ENCODE measurements at places on chromosomes 2 and 18.

- DNase-seq, result peak; percentile 64
Measured at GRCh38 chr2:120780402-120780801, 44.7 kb downstream of the GLI2 start.

DNA sequence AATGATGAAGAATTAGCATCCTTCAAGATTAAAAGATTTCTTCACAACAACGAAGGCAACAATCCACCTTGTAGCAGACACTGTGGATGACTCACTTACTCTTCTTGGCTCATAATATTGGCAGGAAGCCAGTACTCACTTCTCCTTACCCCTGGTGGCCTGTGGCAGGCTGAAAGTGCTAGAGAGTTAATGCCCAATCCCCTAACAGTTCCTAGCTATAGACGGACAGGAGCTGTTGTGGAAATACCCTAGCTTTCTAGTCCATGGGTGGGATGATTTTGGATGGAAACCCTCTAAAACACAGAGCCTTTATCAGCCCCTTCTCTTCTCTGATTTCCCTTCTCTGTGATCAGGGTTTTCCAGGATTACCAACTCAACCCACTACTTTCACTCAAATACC is 128.6 kb upstream of the NYAP2 start:
- peak; percentile 84 for DNase-seq

DNA sequence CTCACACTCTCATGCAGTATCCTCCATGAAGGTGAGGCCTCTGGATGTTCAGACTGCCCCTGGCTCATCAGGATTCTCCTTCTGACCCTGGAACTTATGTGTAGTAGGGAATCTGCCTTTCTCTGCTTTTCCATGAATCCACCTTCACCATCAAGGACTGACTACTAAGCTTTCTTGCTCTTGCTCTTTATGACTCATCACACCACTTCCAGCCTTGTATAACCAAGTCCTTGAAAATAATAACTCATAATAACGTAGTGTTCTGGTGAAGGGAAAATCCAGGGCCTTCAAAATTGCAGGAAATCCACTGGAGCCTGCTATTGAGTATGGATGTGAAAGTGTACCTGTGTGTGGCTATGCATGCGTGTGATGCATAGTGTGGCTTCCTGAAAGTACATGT is 11.3 kb upstream of the KCNS3 start:
- no peak for DNase-seq

DNA sequence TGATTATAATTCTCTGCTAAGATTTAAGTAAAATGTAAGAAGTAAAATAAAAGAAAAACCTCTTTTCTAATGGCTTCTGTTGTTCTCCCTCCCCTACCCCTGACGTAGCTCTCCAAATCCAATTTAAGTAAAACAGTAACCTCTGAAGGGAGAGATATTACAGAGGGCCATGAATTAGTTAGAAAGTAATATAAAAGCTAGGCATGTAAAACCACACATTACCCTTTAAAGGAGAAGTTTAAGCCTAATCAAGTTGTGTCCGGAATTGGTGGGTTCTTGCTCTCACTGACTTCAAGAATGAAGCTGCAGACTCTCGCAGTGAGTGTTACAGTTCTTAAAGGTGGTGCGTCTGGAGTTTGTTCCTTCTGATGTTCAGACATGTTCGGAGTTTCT is 116.9 kb upstream of the SCN7A start:
- DNase-seq, result no peak

- DNase-seq, result no peak
Measured at GRCh38 chr2:104856086-104856972, 2.4 kb downstream of the POU3F3 start.

- DNase-seq, result no peak
Measured at GRCh38 chr2:24878341-24878740, 41.7 kb downstream of the ADCY3 start.

DNA sequence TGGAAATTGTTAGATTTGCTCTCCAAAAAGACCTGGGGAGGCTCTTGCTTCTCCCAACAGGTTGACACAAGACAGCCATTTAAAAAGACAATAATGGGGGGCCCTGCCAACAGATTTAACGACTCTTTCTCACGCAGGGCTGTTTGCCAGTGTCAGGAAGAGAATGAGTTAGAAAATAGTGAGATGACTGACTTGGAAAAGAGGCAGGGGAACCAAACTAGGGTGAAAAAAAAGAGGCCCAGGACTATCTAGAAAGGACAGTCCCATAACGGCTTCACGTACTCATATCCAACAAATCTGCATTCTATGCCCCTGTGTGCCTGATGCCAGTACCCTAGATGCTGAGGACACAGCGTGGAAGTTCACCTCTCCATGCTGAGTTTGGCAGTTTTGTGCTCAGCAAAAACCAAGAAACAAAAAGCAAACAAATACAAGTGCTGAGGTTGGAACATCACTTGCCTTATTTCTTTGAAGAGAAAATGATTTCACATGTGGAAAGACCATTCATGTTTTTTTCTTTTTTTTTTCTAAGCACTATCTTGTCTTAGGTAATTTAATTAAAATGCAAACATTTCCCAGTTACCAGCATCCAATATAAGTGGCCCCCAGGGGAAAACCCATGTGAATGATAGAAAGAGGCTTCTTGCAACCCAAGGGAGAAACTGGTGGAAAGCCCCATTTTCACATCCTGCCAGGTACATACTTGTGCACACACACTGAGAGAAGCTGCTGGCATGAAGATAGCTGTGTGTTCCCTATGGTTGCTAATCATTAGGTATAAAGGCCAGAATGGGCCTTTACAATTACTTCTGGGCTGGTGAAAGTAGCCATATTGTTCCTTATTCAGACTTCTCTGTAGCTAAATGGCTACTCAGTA is 10.6 kb upstream of the WIPF1 start:
- DNase-seq, result no peak

GRCh38 chr2:235677276-235677788 is 183.5 kb downstream of the AGAP1 start:
- peak; percentile 27 for DNase-seq

DNA sequence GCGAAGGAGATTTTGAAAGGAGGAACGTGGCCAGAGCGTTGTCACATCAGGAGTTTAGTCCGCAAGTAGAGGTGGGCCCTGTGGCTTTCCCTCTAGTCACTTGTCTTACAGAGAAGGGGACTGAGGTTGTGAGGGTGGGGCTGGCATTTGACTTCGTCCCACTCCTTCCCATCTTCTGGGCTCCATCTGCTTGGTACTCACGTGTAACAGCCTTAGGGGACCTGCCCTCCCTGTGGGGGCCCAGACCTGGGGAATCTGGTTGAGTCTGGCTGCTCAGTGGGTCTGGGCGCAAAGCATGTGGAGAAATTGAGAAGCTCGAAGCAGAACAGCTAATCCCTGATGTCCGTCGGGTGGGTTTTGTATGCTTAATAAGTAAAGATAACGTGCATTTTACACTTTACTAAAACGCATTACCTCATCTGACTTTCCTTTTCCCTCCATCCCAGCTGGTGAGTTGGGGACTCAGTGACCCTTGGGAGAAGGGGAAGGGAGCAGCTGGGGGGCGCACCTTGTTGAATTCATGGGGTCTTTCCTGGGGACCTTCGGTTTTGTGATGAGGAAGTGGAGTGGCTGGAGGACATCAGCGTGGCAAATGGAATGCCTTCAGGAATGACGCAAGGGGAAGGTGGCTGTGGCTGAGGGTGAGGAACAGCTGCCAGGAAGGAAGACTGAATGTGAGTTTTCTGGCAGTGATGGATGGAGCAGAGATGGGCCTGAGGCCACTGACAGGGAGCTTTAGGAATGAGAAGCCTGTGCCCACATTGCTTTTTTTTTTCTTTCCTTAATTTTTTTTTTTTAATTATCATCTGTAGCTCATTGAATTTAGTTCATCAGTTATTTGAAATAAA is 44.8 kb downstream of the ASAP2 start:
- DNase-seq, result peak; percentile 55

GRCh38 chr2:237527233-237527632 is 39.1 kb upstream of the PRLH start:
- DNase-seq, result no peak

GRCh38 chr2:127199223-127199622 is 20.9 kb downstream of the CYP27C1 start:
- no peak for DNase-seq

DNA sequence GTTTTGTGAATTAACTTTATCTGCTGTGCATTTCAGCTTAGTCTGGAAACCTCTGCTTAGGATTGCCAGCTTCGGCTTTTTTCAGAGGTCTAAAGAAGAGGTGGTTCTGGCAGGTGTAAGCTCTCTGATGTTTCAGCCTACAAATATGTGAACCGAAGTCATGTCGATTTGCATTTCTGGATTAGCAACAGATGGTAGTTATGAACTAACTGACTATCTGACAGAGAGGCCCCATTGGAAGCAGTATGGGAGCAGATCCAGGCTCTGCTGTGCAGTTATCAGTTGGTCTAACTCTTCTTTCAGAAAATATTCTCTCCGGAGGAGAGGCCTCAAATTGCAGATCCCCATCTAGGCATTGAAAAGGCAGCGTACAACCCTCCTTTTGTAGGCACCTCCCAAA is 32.7 kb upstream of the SPRED2 start:
- DNase-seq, result no peak

- DNase-seq, result no peak
Measured at GRCh38 chr2:3736112-3736511, 32.7 kb downstream of the DCDC2C start.

DNA sequence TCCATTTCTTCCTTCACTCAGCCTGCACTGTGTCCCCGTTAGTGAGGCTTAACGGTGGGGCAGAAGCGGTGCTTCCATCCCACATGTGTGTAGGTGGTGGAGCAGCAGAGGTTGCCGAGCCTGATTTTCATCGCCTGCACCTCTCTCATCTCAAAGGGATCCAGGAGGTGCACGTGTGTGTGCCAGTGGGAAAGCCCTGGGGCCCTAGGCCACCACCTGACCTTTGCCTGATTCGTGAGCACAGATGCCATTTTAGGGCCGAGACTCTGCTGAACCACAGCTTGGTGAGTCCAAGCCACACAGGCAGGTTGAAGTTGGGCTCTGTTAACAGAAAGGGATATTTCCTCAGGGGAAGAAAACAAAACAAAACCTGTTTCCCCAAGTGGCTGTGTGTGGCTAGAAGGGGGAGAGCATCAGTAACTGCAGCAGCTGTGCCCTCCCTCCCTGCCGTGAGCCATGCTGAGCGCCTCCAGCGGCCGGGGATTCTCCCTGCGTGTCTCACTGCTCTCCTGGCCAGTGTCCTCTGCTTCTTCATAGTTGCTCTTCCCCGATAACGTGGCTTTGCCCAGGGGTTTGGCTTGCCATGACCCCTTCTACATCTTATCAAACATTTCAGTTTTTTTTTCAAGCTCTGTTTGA is 81.5 kb downstream of the MAPRE2 start:
- DNase-seq, result no peak

- DNase-seq, result no peak
Measured at GRCh38 chr18:47151439-47151838, 1.1 kb upstream of the HDHD2 start.

DNA sequence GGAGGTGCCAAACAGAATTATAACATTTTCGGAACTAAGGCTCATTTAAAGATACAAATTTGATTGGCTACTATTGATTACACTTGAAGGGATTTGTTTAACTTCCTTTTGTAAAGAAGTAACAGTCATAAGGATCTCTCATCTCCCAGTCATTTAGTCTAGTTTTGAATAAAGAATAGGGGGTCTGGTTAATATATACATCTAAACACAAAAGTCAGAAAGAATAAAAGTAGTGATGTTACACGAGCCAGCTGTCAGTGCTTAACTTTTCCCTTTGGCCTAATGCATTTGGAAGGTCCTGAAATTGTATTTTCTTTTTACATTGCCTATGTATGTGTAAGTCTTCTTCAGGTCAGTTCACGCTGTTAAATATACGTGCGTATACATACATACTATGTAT is 8.1 kb downstream of the SEPTIN2 start:
- no peak for DNase-seq

- DNase-seq, result no peak
Measured at GRCh38 chr18:6397931-6398566, 16.7 kb downstream of the L3MBTL4 start.

GRCh38 chr2:74884118-74884762 is 50.3 kb downstream of the HK2 start:
- DNase-seq, result no peak

DNA sequence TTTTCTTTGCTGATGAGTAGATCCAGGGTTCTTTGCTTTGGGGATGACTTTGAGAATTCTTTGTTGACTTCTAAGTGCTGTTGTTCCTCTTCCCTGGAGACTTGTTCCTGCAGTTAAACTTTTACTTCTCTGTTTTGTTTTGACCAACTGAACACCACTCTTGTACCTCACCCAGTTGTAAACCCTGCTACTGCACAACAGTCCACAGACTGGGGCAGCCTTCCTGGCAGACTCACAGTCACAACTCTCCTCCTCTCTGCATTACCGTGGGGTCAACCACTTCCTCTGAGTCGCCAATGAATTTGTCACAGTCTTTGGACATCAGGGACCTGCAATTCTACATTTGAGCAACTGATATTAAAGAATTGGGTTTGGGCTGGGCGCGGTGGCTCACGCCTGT is 3.8 kb upstream of the SLC8A1 start:
- DNase-seq, result no peak

DNA sequence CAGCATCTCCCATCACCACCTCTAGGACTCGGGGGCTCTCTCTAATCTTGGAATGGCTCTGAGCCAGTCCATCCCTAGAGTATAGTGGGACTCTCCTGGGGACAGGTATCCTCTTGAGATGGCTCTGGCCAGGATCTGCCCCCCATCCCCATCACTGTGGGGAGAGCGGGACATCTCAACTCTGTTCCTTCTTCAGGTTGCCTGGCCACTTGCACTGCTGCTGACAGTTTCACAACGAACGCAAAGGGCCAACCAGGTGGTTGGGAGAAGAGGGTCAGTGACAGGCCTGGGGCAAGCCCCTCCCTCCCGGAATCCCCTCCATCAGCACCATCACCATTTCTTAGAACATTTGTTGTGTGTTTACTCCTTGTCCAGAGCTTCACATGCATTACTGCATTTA is 62.6 kb downstream of the CIB4 start:
- DNase-seq, result no peak

- DNase-seq, result no peak
Measured at GRCh38 chr18:64127172-64127571, 21.7 kb downstream of the LINC00305 start.

DNA sequence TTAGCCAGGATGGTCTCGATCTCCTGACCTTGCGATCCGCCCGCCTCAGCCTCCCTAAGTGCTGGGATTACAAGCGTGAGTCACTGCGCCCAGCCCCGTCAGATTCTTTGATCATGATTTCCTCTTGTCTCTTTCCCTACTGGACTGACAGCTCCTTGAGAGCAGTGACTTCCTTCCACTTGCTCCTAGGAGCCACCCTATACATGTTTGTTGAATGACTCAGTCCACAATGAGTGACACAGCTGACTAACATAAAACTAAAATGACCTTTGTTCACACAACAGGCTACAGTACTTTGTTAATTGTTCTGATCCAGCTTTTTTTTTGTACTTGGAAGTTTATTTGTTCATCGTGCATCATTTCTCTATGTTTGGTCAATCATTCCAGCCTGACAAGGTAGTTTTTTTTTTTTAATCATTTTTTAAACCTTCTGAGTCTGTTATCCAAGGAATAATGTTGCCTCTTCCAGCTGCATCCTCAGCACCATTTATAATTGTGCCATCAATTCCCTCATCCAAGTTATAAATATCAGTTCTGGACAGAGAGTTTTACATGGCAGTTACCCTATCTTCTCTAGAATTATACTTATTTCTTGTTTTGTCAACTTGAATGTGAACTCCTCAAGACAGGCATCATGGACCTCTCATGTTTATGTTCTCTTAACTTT is 42.9 kb upstream of the TUBA3E start:
- DNase-seq, result peak; percentile 23
